ENCODE measurements at places on chromosomes 13 and 19. TPM values are rescaled to one million over a fixed set of nuclear protein-coding genes. Genes with fewer than 3 reads are reported as not detected.
A peak's percentile ranks its signal among the peaks of the same experiment; 100 is the strongest.

ATXN8OS gene
- total RNA-seq: not detected

FPR3 gene
- 14.1 TPM for total RNA-seq

AP1M2 gene
- 4.8 TPM for total RNA-seq

SYCN gene
- total RNA-seq: not detected

PGLYRP1 gene
- total RNA-seq: 4.3 TPM

C13orf42 gene
- total RNA-seq: 0.05 TPM

DNA sequence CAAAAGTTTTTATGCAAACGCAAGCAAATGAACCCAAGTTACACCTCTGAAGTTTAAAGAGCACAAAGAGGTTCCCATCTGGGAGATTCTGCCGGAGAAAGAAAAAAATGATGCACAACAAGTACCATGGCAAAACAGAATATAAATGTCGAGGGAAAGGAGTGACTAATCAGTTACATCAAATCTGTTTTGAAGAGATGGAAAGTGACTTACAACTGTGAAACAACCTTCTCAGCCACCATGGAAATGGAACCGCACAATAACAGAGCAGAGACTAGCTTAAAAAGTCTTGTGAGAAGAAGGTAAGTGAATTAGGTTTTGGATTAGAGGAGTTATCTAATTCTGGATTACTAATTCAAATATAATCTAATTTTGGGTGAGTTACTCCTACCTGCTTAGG, 2.4 kb downstream of the HSPH1 start:
- DNase-seq: no peak

GRCh38 chr13:114057166-114058050, 75.0 kb downstream of the RASA3 start:
- DNase-seq: no peak

GRCh38 chr13:22967669-22968068, 213.1 kb upstream of the SGCG start:
- DNase-seq: no peak

- no peak for DNase-seq
These were observed 3.0 kb downstream of the PCID2 start for GRCh38 chr13:113205428-113205931.

GRCh38 chr19:4557971-4558941, 1.2 kb downstream of the SEMA6B start:
- no peak for DNase-seq

DNA sequence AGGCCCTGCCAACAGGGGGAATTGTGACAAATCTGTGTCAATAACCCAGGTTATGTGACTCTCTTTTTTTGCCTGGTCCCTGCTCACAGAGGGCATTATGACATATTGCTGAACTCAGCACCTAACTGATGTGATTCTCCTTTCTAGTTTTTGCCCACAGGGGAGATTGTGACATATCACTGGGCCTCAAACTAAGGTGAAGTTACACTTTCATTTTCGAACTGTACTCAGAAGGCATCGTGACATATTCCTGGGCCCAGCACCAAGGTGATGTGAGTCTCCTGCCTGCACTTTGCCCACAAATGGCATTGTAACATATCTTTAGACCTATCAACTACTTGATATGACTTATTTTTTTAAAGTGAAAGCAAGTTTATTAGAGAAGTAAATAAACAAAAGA, 83.0 kb downstream of the ZNF728 start:
- no peak for DNase-seq

GRCh38 chr13:103087275-103087674, 21.1 kb upstream of the SLC10A2 start:
- DNase-seq: no peak

GRCh38 chr19:19627621-19628500, at the start of gene LPAR2:
LPAR2 (minus strand) TSS chr19:19628220; CDS start chr19:19627275, 945 bp downstream.
- peak; percentile 88 for DNase-seq

DNA sequence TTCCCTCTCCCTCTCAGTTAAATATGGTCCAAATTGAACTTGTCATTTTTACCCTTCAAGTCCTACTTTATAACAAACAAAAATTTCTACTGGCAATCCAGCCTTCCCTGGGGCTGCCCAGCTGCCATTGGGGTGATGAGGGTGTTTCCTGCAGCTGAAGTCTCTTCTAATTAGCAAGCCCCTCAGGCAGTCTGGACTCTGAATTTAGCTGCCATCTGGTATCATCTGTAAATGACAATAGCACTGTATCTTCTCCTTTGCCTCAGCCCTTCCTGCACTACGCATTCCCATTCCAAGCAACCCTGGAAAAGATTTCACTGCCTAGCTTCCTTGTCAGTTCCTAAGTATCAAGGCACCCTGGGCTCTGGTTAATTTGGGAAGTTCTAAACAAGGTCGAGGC, 331.1 kb upstream of the KLF12 start:
- no peak for DNase-seq

GRCh38 chr13:46149272-46150133, 32.5 kb downstream of the LCP1 start:
- peak; percentile 74 for DNase-seq
